ENCODE measurements at places on chromosomes 16 and 17.

DNA sequence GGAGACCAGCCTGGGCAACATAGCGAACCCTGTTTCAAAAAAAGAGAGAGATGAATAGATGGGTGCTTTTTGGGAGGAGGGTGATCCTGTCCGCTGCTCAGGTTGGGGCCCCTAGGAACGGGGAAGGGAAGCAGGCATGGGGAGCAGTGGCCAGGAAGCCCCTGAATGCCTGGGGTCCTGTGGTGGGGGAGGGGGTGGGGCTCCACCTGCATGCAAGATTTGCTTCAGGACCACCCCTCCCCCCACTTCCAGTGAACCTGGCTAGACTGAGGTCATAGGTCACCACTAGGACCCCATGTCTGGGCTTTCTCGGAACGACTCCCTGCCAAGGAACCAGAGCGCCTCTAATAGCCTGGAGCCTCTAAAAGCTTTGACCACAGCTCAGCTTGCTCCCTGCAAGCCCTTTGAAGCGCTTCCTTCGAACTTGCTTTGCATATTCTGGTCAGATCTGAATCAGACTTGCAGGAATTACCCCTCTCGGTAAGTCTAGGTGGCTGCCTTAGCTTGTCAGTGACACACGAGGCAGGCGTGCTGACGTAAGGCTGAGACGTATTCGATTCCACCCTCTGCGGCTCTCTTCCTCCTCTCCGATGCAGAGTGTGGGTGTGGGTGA lies 3.7 kb downstream of the SOCS3 start:
- DNase-seq = no peak

DNA sequence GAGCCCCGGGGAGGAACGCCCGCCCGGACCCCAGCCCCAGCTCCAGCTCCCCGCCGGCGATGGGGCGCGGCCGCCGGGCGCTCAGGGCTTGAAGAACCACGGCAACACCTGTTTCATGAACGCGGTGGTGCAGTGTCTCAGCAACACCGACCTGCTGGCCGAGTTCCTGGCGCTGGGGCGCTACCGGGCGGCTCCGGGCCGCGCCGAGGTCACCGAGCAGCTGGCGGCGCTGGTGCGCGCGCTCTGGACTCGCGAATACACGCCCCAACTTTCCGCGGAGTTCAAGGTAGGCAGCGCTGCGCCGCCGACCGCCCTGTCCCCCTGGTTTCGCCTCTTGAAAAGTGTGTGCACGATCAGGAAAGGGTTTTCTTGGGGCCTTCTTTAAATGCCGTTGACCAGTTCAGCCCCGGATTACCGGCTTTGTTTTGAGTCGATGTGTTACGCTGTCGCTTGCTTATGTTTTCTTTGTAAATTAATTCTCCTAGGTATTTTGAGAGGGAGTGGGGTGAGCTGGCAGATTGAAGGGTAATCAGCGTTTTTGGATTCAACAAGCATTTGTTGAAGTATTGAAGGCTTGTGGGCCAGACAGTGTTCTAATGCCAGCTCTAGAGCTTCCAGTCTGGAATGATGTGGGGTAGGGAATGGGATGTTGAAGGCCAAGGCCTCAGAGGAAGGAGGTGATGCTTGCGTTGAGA lies 681 bp downstream of the USP43 start:
- DNase-seq = peak; percentile 48

DNA sequence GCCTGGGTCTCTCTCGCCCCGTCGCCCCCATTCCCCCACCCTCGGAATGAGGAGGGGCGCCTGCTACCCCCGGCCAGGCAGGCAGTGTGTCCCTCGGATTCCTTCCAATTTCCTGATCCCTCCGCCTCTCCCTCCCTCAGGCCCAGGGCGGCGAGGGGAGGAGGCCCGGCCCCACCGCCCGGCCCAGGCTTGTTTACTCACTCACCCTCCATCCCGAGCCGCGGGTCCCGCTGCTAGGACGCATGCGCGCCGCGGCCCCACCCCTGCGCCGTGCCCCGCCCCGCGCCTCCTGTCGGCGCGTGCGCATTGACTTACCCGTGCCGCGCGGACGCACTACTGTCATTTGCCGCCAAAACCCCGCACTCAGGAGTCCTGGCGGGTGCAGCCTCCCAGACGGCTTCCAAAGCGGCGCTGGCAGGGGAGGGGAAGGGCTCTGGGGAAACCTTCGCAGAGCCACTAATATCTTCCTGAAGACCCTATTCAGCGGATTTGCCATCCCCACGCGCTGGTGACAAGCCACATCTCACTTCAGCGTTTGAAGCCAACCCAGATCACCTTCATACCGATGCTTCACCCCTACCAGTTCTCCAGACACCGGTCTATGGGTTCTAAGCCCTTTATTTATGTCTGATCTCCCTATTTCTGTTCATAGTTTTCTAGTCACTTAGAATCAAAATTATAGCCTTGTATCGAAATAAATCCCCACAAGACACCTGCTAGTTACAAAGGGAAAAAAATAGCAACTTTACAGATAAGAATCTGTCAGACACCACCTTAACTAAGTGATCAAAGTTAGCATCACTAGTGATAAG lies at the start of gene EZH1:
TSS of gene EZH1 (minus strand) at position 235 of the 812 bp plus-strand sequence. CDS start 16,099 bp downstream, outside the sequence.
- peak; percentile 99 for DNase-seq

- no peak for DNase-seq
Measured at GRCh38 chr17:50909765-50910605, 43.8 kb upstream of the TOB1 start.

- DNase-seq = no peak
Measured at GRCh38 chr16:1788708-1789100, 4.8 kb downstream of the IGFALS start.

DNA sequence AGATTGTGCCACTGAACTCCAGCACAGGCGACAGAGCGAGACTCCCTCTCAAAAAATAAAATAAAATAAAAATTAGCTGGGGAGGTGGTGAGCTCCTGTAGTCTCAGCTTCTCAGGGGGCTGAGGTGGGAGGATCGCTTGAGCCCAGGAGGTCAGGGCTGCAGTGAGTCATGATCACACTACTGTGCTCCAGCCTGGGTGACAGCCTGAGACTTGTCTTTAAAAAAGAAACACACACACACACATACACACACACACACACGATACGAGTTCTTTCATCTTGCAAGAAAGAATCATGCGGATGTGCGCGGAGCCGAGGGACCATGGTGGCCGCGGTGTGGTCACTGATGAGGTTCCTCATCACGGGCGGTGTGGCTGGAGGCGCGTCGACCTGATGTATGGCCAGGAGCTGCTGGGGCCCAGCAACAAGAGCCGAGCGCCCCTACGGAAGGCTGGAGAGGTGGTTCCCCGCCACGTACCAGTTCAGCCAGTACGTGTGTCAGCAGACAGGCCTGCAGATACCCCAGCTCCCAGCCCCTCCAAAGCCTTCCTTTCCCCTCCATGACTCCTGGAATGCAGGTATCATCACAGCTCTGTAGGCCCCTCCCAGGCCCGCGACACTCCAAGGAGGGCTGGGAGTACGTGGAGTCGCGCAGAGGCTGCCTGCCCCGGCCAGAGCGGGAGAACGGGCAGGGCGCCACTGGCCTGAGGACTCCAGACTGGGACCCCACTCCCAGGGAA lies 20.7 kb downstream of the NXN start:
- no peak for DNase-seq

- peak; percentile 33 for DNase-seq
Measured at GRCh38 chr16:68406458-68407152, 41.7 kb downstream of the SMPD3 start.

DNA sequence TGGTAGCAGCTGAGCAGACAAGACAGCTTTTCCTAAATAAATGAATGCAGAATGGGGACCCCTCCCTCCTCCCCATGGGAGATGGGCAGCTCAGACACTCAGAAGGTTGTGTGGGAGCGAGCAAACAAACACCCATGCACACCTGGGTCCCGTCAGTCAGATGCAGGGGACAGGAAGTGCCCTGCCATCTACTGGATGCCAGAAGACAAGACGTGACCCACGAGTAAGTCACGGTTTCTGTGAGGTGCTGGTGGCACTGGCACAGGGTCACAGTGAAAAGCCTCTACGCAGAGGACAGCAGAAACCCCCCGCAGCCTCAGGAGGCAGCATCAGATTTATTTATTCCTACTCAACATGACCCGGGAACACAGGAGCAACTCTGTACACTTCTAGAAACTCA lies 8.4 kb downstream of the HBQ1 start:
- no peak for DNase-seq

GRCh38 chr16:66933776-66934137 lies 445 bp downstream of the CIAO2B start:
- DNase-seq = peak; percentile 42

DNA sequence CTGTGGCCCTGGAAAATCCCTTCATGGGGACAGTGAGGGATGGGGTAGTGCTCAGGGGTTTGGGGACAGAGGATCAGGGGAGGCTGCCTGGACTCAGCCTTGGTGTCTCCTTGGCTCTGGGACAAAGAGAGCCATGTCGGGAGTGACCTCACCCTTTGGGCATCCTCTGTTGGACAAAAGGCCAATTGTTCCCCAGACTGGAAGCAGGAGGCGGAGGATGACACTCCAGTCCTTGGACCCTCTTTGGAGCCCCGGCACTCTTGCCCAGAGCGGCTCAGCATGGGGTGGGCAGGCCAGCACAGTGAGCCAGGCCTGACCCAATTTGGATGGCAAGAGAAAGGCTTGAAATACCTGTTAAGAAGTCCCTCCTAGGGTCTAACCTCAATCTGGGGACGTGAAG lies 39.4 kb upstream of the PHB1 start:
- DNase-seq = peak; percentile 80

- no peak for DNase-seq
Measured at GRCh38 chr16:22313876-22314470, 16.8 kb downstream of the POLR3E start.
